ENCODE measurements at places on chromosomes 6 and 20.
A peak's percentile ranks its signal among the peaks of the same experiment; 100 is the strongest.

DNA sequence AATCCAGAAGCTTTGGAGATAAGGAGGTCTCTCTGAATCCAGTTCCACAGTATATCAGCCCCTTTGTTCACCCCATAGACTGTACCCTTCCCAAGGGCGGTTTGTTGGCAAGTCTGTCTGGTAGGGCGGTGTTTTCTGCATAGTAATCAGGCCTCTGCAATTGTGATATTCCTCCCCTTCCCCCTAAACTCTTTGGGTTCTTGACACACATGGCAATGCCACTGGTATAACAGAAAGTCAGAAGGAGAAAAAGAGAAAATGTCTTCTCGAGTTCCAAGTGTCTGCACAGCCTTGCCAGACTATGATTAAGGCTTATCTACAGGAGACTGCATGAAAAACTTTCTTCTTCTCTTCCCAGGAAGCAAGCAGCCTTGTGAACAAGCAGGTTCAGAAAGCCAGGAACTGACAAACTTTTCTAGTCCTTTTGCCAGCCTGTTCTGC lies 45.6 kb downstream of the FOXO3 start:
- DNase-seq = no peak

GRCh38 chr6:25934735-25935313 lies 4.3 kb upstream of the SLC17A2 start:
- DNase-seq = no peak

DNA sequence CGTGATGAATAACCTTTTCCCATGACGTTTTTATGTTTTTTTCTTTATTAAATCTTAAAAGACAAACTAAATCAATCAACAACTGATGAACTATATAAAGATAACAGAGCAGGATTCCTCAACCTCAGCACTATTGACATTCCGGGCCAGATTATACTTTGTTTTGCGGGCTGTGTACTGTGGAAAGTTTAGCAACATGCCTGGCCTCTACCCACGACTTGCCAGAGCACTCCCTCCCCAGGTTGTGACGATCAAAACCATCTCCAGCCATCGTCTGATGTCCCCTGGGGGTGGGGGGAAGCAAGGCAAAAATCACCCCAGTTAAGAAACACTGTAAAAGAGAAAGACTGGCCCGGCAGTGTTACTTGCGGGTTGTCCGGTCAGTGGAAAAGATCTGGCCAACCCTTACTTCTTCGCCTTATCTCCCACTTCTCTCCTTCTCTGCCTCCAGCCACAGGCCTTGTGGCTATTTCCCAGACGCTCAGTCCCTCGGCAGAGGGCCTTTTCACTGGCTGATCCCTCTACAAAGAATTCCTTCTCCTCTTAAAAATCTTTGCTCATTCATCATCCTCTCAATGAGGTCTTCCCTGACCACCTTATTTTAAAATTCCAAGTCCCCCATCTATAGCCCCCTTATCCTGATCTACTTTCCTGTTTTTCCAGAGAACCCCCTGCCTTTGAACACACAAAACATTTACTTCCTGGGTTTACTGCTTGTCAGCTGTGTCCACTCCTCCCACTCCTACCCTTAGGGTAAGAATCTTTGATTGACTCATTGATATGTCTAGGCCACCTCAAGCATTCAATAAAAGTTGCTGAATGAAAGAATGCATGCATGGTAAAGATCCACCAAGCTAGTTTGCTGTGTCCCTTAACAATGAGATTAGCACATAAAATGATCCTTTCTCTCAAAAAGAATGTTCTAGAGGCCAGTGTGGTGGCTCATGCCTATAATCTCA lies 14.7 kb upstream of the RAB22A start:
- no peak for DNase-seq

- DNase-seq = peak; percentile 81
Observed at GRCh38 chr20:37615340-37616109, 78.3 kb upstream of the CTNNBL1 start.

DNA sequence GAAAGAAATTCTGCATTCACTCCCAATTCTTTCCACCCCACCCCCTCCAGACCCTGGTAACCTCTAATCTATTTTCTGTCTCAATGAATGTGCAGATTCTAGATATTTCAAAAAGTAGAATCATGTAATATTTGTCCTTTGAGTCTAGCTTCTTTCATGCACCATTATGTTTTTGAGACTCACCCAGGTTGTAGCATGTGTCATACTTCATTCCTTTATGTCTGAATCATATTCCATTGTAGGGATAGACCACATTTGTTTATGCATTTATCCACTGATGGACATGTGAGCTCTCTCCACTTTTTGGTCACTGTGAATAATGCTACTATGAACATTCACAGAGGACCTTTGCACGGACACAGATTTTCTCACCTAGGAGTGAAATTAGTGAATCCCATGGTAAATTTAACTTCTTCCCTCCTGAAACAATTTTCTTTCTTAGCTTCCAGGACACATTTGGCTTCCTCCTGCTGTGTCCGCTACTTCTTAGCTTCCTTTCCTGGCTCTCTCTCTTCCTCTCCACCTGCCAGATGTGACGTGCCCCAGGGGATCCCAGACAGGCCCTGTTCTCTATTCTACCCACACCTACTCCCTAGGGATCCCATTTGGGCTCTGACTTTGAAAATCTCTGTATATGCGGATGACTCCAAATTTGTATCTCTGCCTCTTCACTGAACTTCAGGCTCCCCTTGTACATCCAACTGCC lies 24.1 kb upstream of the ARFGEF2 start:
- no peak for DNase-seq

GRCh38 chr6:30963641-30964040 lies 19.9 kb upstream of the MUC21 start:
- no peak for DNase-seq

DNA sequence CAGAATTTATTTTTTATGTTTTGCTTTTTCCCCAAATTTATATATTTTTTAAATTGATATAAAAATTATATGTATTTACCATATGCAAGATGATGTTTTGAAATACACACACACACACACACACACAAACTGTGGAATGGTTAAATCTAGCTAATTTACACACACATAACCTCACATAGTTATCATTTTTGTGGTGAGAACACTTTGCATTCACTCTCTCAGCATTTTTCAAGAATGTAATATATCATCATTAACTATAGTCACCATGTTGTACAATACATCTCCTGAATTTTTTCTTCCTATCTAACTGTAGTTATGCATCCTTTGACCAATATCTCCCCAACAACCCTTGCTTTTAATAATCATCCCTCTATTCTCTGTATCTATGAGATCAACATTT lies 52.2 kb downstream of the GFRAL start:
- DNase-seq = no peak

- DNase-seq = no peak
Observed at GRCh38 chr6:16876201-16876600, 114.9 kb upstream of the ATXN1 start.

DNA sequence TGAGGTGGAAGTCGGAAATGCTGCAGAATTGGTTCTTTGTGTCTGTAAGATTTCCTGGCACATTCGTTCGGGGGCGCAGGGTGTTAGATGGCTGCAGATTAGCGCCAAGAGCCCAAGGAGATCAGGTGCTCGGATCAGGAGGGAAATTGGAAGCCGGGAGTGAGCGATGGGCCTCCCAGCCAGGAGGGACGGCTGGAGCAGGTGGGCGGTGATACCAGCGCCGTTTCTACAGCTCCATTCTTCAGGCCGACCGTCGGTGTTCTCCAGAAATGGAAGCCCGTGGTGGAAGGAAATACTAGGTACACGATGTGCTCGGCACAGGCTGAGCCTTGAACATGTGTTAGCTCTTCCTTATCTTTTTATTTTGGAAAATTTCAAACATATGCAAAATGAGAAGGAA lies 6.5 kb downstream of the SIRPA start:
- DNase-seq = no peak

GRCh38 chr6:101413773-101414172 lies 20.3 kb downstream of the GRIK2 start:
- no peak for DNase-seq

DNA sequence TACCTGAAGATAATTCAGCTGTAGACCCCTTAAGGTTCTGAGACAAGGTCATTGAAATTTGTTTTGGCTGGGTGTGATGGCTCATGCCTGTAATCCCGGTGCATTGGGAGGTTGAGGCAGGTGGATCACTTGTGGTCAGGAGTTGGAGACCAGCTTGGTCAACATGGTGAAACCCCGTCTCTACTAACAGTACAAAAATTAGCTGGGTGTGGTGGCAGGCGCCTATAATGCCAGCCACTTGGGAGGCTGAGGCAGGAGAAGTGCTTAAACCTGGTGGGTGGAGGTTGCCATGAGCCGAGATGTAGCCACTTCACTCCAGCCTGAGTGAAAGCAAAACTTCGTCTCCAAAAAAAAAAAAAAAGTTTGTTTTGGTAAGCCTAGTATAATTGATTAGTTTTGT lies 11.0 kb downstream of the SRSF3 start:
- DNase-seq = no peak

DNA sequence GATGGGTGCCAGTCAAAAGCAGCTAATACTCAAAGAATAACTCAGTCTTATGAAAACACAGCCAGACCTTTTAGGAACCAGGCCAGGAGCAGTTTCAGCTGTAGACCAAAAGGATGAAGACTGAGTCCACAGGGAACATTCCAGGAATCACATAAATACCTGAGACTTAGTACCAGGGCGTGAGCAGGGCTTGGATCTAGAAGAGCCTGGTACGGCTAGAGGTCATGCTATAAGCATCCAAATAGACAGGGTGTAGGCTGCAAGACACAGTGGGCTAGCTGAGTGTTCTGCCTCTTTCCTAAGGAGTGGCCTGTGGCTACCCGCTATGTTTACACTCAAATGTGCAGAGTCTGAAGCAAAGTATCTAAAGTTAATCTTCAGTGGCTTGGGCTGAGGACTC lies 29.5 kb upstream of the LRRC1 start:
- DNase-seq = no peak

DNA sequence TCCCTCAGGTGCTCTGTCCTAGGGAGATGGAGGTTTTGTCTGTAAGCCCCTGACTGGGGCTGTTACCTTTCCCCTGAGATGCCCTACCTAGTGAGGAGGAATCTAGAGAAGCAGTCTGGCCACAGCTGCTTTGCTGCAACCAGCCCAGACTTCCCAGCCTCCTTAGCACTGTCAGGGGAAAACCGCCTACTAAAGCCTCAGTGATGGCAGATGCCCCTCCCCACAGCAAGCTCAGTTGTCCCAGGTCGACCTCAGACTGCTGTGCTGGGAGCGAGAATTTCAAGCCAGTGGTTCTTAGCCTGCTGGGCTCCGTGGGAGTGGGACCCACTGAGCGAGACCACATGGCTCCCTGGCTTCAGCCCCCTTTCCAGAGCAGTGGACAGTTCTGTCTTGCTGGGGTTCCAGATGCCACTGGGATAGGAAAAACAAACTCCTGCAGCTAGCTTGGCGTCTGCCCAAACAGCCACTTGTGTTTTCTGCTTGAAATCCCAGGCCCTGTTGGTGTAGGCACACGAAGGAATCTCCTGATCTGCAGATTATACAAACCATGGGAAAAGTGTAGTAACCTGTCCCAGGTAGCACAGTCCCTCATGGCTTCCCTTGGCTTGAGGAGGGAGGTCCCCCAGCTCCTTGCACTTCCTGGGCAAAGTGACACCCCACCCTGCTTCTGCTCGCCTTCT lies 146.4 kb upstream of the PROKR2 start:
- DNase-seq = no peak

DNA sequence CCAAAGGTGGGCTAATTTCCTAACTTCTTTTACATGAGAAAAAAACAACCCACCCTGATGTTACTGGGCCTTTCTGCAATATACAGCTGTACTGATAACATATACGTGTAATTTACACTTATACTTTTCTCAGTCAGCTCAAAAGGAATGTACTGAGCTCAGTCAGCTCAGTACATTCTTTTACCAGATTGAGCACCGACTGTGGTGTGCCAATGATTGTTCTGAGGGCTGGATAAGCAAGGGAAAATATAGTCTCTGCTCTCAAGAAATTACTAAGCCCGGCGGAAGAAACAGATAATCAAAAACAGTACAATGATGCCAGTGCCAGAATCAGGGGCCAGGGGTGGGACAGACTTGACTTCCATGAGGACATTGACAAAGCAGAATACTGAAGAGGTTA lies 10.0 kb upstream of the BLOC1S5 start:
- no peak for DNase-seq

- no peak for DNase-seq
Observed at GRCh38 chr6:38522322-38522721, 117.4 kb downstream of the BTBD9 start.

- DNase-seq = no peak
Observed at GRCh38 chr20:40335901-40336351, 353.1 kb downstream of the MAFB start.

- peak; percentile 15 for DNase-seq
Observed at GRCh38 chr6:6686748-6687601, 98.5 kb downstream of the LY86 start.

DNA sequence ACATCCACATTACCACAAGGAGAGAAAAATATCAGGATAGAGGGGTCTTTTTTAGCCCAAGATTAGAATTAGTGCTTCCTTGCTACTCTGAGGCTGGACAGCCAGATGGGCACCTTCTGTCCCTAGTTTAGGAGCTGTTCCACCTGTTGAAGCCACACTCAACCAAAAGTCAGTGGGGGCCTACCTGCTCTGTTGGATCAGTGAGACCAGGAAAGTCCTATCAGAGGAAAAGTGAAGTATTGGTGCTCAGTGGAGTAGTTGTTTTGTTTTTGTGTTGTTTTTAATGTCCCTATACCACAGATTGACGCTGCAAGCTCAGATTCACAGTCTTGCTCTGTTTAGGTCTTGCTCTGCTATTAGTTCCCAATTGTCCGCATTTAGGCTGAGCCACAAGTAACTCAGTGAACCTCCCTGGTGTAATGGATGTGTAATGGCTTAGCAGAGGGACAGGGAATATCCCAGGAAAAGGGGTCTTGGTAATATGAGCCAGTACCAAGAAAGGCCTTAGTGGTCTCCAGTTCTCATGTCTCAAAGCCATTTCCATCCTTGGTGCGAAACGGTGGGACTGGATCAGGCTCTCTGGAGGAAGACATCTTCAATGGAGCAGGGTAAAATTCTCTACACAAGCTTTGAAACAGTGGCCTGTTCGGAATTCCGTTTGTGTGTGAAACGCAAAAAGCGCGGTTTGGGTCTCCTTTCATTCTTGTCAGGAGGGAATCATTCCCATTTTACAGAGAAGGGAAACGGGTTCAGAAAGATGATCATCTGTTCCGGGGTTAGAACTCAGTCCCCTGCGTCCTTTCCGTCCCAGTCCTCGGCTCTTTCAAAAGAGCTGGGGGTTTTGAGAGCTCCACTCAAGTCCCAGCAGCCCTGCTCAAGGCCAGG lies 631 bp upstream of the PABPC1L start:
- DNase-seq = no peak

- no peak for DNase-seq
Observed at GRCh38 chr20:9508696-9509178, 5.7 kb upstream of the LAMP5 start.

- DNase-seq = peak; percentile 90
Observed at GRCh38 chr6:26311385-26312095, 53.5 kb upstream of the BTN3A2 start.

GRCh38 chr20:34863421-34863965 lies 9.2 kb downstream of the GGT7 start:
- no peak for DNase-seq

GRCh38 chr20:11432407-11432806 lies 485.3 kb upstream of the BTBD3 start:
- DNase-seq = no peak

- peak; percentile 19 for DNase-seq
Observed at GRCh38 chr6:151948002-151948743, 140.7 kb downstream of the ESR1 start.

- no peak for DNase-seq
Observed at GRCh38 chr6:104428184-104428583, 431.5 kb downstream of the HACE1 start.
